ENCODE measurements at places on chromosomes 7 and 10. TPM values are rescaled to one million over a fixed set of nuclear protein-coding genes. Genes with fewer than 3 reads are reported as not detected.
A peak's percentile ranks its signal among the peaks of the same experiment; 100 is the strongest.

DNA sequence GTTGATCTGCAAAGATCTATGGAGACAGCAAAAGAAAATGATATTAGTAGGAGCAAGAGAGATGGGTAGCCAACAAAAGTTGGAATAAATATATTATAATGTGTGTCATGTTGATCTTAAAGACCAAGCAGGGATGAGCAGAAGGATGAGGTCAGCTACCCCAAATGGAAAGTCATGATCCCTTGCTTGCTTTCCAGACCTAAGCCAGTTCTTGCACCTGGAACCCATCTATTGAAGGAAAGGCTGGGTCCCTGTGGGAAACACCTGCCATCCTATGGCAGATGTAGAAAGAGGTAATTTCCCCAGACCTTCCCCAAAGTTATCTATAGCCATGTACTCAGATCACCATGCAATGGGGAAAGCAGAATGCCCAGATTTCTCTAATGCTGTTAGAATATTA is 52.5 kb downstream of the LYZL2 start:
- DNase-seq: no peak

DNA sequence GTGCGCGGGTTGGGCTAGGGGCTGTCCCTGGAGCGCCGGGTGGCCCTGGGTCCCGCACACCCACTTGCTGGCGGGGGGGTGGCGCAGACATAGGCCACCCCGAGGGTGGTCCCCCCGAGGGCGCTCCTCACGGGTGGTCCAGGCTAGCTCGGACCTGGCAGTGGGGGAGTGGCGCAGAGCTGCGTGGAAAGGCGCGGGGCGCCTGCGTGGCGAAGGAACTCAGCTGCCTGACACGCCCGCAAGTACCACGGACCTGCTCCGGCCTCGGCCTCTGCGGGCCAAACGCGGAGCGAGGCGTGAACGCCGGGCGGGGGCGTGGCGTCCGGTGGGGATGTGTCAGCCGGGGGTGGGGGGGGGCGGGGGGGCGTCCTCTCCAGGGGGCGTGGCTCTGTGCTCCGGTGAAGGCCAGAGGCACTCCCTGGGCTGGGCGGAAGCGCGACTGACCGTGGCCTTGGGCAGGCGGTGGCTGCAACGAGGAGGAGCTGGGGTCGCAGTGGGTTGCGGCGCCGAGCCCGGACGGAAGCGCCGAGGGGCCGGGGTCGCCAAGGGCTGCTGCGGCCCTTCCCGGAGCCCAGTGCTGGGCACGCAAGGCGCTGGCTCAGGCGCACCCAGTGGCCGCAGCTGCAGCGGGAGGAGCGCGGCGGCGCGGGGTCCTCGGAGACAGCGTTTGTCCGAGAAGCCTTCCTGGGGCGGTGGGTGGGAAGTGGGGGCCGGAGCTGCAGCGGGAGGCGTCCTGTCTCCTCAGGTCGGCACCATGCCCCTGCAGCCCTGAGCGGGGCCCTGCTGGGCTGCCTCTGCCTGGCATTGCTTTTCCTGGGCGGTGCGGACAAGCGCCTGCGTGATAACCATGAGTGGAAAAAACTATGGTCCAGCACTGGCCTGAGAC is 58.9 kb upstream of the NUPR2 start:
- DNase-seq: no peak

Gene ITIH5
- total RNA-seq: 2.2 TPM

DNA sequence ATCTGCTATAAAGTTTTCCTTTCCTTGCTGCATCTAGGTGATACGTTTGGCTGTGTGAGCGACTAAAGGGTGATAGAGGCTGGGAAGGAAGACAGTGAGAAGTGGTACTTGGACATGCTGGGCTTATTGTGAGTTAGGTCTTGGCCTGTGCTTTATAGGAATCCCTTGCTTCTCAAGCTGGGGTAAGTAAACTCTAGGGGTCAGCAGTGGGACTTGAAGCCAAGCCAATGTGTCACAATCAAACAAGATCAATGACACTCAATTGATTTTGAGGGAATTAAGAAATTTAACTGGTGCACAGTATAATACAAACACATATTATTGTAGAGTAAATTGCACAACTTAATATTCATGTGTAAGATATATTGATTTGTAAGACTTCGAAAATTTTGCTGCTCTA is 155.8 kb upstream of the AOAH start:
- DNase-seq: peak; percentile 48

Gene TMEM243
- total RNA-seq: 52.7 TPM

Gene SLC26A5
- 0.49 TPM for total RNA-seq

- DNase-seq: no peak
These were observed 99.4 kb downstream of the MTPN start for GRCh38 chr7:135877805-135878204.

- DNase-seq: no peak
These were observed 12.4 kb downstream of the WDFY4 start for GRCh38 chr10:48697091-48697490.

DNA sequence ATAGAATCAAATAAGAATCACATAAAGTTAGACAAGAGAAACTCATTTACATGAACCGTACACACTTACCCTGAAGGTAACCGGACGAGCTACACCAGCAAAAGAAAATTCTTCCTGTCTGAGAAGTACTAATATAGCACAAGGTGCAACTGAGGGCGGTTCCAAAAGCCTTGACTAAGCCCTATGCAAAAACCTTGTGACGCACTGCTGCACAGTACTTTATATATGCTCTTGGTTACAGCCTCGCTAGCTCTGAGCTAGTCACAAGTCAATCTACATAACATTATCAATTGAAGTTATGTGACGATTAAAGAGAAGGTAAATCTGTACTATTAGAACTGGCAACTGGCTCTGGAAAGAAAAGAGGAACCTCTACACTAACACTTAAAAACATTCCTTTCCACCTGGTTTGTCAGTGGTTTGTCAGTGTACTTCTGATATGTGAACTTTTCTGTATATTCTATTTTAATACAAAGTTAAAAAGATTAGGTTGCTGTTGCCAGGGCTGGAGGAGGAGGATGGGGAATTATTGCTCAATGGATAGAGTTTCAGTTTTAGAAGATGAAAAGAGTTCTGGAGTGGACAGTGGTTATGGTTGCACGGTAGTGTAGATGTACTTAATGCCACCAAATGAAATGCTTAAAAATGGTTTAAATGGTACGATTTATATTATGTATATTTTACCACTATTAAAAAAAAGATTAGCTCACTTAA is 21.6 kb downstream of the NT5C3A start:
- DNase-seq: no peak

- DNase-seq: peak; percentile 21
These were observed 425.7 kb upstream of the NFE2L3 start for GRCh38 chr7:25726170-25726780.

Gene STEAP1
- total RNA-seq: 17.1 TPM
